Brain (organoid and tissue), 16 donors: ENCODE measurements at places on chromosomes 2 and 18.

- DNase-seq: no peak
Observed at GRCh38 chr2:149331023-149331400, 625 bp downstream of the LYPD6 start.

DNA sequence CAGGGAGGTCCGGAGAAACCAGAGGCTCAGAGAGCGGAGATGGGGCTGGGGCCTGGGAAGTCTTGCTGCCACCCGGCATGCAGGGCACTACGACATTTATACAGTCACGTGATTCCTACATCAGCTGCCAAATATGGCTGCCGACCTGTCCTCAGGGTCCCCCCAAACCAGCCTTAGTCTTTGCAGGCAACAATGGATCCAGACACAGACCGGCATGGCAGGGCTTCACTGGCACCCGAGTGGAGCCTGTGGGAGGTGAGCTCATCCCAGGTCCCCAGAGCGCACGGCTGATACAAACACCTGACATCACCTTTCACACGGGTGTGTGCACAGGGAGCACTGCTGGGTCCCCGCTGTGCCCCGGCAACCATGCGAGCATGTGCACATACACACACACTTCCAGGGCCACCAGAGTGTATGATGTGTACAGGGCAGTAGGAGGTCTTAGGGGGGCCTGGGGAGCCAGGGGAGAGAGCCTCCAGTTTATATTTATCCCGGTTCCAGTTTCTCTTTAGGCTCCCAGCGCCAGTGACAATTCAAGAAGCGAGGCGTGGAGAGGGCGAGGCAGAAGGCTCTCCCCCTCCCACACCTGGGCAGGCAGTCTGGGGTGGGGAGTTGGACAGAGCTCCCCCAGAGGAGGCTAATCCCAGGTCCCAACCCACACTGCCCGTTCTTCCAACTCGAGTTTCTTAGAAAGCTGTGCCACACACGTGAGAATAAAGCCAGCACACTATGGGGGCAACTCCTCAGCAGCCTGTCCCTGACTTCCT lies 2.7 kb downstream of the SEMA4C start:
- no peak for DNase-seq

DNA sequence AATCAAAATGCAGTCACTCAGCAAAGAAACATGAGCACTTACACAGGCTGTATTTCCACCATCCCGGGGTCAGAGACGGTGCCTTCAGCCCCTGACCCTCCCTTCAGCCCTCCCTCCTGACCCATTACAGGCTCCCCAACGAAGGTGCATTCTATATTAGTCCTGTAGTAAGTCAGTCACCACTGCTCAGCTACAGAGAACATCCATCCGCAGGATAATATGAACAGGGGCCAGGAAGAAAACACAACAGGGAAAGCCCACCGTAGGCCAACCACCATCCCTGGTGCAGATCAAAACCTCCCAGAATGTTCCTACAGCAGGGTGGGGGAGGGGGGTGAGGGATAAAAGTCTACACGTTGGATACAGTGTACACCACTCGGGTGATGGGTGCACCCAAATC lies 15.1 kb downstream of the PXDN start:
- DNase-seq: no peak

DNA sequence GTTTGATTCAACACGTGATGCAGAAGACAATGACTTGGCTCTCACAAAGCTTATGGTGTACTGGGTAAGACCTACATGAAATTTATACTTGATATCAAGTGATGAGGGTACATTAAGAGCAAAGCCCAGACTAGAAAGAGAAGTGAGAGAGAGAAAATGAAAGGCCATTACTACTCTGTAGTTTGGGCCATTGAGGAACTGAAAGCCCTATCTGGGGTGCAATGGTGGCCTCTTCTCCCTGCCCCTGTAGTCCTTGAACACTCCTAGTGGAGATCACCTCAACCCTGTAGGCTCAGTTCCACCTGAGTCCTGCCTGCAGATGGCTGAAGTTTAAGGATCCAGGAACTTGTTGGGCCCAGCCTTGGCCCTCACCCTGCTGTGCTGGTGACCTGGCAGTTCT lies 569.8 kb upstream of the MEX3C start:
- no peak for DNase-seq

DNA sequence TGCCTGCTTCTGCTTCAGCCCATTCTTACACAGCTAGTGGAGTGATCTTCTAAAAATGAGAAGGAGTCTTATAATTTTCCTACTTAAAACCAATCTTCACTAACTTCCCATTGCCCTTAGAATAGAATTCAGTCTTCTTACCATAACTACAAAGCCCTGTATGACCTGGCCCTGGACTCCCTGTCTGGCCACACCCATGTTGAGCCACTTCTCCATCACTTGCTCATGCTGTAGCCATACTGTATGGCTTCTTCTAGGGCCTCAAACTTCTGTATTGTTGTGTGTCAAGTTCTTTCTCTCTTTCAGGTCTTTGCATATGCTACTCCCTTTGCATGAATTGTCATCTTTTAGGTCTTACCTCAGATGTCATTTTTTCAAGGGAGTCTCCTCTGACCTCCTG lies 11.2 kb downstream of the DGUOK start:
- no peak for DNase-seq

DNA sequence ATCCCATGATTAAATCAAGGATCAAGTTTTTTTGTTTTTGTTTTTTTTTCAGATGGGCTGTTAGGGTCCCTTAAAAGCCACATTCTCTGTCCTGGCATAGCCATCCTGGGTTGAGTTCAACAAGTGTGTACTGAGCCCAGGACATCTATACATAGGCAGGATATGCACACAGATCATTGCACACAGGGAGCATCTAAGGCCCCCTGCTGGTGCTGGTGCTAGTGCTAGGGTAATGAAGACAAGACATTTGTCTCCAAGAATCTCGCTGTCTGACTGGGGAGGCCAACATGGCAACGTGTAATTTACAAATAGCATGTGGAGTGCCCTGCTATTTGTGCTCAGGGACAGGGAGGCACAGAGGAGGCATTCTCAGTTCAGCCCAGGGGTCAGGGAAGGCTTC lies 124.5 kb downstream of the VAPA start:
- DNase-seq: no peak

- no peak for DNase-seq
Observed at GRCh38 chr2:70779911-70780545, 10.4 kb downstream of the FIGLA start.

DNA sequence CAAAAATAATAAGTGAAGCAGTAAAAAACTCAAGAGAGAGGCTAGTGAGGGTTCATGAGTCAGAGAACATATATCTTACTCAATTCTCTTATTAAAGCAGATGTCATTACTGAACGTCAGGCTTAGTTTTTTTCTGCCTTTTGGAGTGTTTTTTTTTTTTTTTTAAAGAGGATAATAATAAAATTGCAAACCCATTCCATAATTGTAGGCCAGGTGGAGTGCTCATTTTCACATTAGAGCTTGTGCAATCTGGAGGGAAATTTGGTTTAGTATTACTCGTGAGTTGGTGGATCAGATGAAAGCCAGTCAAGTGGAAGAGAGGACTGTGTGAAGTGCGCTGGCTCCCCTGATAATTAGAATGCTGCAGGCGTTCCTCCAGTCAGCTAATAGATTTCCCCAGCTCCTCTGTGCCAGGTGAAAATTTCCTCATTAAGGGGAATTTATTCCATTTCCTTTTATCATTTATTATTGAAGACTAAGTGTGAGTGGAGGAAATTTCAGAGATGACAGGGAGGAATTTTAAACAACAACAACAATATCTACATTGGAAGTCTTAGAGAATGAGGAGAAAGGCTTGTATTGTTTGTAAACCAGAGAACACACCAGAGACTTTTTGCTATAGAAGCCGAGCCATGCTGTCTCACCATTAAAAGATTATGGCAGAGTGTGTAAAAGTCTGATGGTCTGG lies 74.6 kb downstream of the CPS1 start:
- DNase-seq: peak; percentile 93

GRCh38 chr2:138335036-138335435 lies 166.5 kb upstream of the SPOPL start:
- no peak for DNase-seq

- no peak for DNase-seq
Observed at GRCh38 chr2:224142397-224143312, 103.6 kb upstream of the SERPINE2 start.

- no peak for DNase-seq
Observed at GRCh38 chr18:25109484-25109883, 242.5 kb downstream of the ZNF521 start.

DNA sequence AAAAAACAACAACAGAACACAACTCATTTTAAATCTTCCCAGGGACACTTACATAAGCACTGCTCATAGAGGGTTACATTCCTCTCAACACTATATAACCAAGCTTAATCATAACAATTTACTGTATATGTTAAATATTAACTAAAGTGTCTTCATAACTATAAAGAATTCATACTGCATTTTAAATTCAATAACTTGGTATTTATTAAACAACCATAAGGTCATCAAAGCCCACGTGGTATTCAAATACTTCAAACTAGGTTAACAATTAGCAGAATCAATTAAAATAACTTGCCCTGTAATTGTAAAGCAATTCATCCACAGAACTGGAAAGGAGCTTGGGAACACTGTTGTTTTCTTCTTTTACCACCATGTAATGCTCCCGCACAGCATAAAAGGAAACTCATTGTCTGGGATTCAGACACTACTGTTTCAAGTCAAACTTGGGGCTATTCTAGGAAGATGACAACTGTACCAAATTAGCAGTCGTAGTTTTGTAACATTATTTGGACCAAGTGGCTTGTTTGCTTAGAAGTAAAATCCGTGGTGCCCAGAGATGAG lies 10.4 kb downstream of the GAREM1 start:
- no peak for DNase-seq

DNA sequence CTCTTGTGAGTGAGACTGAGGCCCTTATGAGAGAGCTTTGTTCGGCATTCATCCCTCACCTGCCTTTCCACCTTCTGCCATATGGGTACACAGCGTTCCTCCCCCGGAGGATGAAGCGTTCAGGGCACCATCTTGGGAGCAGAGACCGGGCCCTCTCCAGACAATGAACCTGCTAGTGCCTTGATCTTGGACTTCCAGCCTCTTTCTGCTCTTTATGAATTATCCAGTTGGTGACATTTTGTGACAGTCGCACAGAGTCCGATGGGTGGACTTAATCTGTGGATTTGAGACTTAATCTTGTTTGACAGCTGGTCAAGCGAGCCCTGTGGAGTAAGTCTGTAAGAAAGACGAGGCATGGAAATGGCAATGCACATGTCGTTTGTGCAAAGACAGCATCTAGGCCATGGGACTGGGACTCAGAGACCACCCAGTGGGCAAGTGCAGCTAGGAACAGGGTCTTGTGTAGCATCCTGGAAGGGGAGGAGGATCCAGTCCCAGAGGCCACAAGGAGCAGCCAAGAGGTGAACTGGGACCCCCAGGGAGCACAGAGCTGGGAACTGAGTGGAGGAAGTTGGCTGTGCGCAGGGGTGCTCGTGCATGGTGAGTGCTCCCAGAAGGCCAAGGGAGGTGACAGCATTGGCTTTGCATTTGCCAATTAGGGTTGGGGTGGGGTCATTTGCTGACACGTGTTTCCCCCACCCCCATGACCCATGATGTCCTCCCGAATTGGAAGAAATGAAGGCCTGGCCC lies 69.5 kb upstream of the HDAC4 start:
- DNase-seq: no peak

- peak; percentile 94 for DNase-seq
Observed at GRCh38 chr2:69816923-69817542, 12.4 kb upstream of the GMCL1 start.

DNA sequence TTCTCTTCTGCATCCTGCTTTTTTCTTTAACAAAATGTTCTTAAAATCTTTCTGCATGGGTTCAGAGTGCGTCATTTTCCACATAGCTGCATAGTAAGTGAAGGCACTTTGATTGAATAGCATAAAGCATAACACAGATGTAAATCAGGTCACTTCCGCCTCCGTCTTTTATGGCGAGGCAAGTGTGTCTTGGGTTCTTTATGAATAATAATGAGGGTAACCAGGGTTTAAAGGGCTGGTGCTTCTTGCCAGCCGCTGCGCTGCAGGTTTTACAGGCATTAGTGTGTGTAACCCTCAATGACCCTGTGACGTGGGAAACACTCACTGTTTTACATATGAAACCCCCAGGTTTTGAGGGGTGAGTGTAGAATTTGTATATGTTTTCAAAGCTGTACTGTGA lies 164.2 kb downstream of the MYT1L start:
- peak; percentile 56 for DNase-seq

DNA sequence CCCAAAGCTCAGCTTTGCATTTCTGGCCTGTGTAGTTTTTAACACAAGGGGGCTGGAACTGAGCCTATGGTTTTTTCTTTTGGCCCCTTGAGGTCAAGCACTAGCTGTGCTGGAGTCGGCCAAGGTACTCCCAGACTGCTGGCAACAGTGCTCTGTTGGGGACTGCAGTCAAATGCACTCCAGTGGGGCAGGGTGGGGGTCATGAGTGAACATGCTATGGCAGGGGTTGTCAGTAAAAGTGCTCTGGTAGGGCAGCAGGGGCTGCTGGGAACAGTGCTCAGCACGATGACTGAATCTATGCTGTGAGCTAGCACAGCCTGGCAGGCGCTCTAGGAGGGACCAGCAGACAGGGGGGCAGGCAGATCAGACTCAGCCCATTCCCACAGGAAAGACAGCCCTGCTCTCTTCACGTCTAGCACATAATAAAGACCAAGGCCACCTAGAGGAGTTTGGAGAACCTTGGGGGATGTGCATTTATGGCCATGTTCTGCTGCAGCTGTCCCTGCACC lies 55.0 kb upstream of the CERS6 start:
- no peak for DNase-seq

- no peak for DNase-seq
Observed at GRCh38 chr2:120323807-120324399, 22.0 kb upstream of the INHBB start.

GRCh38 chr18:13436576-13436975 lies 218.0 kb downstream of the LDLRAD4 start:
- peak; percentile 58 for DNase-seq

GRCh38 chr18:74342416-74343043 lies 26.9 kb downstream of the C18orf63 start:
- DNase-seq: peak; percentile 82

- DNase-seq: peak; percentile 8
Observed at GRCh38 chr2:122955776-122956175, 1069.3 kb upstream of the CNTNAP5 start.

GRCh38 chr18:35512761-35513160 lies 15.0 kb upstream of the INO80C start:
- DNase-seq: no peak

DNA sequence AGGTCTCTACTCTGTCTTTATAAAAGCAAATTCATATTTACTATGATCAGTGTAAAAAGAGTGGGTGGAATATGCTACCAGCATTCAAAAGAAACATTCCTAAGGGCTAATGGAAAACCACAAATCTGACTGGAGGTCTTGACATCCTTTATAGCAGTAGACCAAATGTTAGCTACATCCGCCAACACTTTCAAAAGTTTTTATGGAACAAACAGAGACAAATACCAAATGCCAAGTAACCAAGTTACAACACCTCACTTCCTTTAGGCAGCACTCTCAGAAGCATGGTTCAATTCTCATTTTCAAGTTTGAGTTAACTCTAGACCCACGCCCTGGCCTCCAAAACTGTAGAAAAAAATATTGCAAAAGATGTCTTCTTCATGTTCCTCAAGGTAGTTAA lies 78.3 kb upstream of the SETBP1 start:
- DNase-seq: no peak
